ENCODE measurements at places on chromosomes 3 and 15.
A peak's percentile ranks its signal among the peaks of the same experiment; 100 is the strongest.

DNA sequence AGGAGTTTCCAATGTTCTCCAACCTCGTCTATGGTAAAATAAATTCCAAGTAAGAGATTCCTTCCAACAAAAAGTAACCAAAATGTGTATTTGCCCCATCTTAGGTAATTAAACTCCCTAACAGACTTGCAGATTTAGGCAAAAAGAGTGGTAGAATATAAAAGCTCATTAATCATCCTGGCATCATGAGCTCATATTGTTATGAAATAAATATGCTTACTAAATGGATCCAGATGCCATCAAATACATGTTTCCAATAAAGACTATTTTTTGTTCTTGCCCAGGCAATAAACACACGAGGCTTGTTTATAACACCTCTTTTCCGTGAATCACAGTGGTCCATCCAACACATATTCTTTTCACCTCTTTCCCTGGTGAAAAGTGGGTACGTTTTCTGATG, 189.4 kb downstream of the THSD4 start:
- DNase-seq: no peak

DNA sequence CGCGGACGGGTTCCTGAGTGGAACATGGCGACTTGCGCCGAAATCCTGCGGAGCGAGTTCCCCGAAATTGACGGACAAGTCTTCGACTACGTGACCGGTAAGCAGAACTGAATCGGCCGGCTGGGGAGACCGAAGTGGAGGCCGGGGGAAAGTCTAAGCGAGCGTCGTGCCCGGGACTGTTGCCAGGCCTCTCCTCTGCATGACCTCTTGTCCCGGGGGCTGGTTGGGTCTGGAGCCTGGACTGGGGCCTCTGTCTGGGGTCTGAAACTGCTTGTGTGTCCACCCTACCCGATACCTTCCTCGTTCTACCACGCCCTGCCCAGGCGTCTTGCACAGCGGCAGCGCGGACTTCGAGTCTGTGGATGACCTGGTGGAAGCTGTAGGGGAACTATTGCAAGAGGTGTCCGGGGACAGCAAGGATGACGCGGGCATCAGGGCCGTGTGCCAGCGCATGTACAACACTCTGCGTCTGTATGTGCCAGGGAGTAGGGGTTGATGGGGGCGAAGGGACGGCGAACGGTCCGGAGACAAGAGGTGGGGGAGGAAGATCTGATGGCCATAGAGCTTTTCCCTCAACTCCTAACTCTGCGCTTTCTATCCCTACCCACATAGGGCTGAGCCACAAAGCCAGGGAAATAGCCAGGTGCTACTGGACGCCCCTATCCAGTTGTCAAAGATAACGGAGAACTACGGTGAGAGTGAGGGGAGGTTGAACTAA, at the start of gene ABCF3:
TSS of gene ABCF3 (plus strand) at position 16 of the 718 bp plus-strand sequence. CDS start at position 25, 9 bp downstream.
- no peak for DNase-seq

- DNase-seq: no peak
Measured at GRCh38 chr3:8903191-8903590, 60.1 kb downstream of the RAD18 start.

GRCh38 chr3:52177701-52178042, 20.3 kb upstream of the ALAS1 start:
- DNase-seq: no peak

- DNase-seq: no peak
Measured at GRCh38 chr3:64289622-64290021, 64.4 kb upstream of the PRICKLE2 start.

- no peak for DNase-seq
Measured at GRCh38 chr3:108343491-108343890, 47.1 kb downstream of the HHLA2 start.

- DNase-seq: no peak
Measured at GRCh38 chr3:78894787-78895186, 873.0 kb downstream of the ROBO1 start.

DNA sequence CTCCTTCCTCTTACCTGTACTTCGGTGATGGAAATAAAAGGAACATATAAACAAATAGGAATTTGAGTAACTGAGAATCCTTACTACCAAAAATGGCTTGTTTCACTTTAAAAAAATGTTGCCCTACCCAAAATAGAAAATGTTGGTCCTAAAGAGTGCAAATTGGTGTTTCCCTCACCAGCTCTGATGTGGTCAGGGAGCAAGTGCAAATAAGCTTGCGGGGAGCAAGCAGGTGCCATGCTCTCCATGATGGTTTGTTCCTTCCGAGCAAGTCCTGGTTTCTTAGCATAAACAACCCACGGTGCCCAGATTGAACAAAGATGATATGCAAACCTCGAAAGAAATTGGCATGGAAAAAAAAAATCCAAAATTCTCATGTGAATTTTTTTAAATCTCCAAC, 68.8 kb downstream of the PGPEP1L start:
- DNase-seq: no peak

DNA sequence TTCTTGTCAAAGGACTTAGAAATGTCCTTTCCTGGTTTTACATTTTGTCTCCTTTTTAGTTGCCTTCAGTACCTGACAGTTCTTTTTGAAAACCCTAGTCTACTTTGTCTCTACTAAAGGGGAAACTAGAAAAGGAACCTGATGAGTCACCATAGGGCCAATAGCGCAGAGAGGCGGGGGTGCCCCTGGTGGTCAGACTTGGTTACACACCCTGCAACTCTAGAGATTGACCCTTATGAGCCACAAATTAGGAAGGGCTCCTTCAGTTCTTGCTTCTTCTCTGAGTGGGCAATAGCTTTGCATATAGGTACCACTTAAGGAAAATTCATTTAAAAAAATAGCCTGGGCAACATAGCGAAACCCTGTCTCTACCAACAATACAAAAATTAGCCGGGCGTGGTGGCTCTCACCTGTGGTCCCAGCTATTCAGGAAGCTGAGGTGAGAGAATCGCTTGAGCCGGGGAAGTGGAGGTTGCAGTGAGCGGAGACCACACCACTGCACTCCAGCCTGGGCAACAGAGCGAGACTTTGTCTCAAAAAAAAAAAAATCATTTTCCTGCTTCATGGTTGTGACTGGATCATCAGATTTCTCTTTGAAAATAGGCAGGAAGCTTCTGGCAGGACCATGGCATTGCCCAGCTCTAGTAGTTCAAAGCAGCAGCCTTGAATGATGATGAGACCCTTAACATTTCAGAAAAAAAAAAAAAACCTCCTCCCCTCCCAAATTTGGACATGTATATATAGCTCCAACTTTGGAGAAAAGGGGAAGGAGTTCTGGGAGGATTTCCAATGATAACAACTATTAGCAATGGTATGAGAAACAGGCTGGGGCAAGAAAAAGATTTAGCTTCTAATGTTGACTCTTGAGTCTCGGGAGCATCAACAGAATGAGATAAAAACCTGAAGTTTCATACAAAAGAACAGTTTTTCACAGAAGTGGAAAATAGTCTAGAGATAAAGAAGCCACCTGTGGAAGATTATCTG, 45.2 kb upstream of the RASA2 start:
- DNase-seq: peak; percentile 84

DNA sequence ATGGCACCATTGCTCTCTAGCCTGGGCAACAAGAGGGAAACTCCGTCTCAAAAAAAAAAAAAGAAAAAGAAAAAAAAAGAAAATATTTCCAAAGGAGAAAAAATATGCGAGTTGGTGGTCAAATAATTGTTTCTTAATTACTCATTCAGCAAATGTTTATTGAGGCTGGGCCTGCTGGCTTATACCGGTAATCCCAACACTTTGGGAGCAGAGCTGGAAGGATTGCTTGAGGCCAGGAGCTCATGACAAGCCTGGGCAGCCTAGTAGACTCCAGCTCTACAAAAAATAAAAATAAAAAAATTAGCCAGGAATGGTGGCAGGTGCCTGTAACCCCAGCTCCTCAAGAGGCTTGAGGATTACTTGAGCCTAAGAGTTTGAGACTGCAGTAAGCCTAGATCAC, 4.1 kb downstream of the KNL1 start:
- DNase-seq: no peak

- no peak for DNase-seq
Measured at GRCh38 chr3:136602818-136603217, 149.4 kb downstream of the STAG1 start.

- DNase-seq: no peak
Measured at GRCh38 chr3:61378311-61378710, 127.1 kb upstream of the FHIT start.

DNA sequence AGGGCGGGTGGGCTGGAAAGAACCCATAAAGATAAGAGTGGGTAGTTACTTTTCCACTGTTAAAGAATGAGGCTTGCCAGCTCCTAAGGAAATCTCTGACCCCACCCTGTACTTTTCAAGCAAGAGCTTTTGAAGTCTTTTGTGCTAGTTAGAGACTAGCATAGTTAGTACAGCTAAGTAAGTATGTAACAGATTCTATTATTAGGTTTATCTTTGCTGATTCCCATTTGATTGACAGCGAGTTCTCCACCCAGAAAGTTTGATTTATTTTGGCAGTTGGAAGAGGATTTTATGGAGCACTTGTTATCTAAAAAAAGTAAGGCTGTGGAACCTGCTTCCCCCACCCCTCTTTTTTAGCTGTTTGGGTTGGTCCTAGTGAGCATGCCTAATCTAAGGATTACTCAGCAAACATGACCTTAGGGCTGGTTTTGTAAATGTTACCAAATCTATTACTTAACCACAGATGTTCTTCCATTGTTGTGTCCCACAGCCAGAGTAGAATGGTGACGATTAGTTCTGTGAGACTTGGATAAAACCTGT, 57.6 kb downstream of the FNDC3B start:
- DNase-seq: no peak

- no peak for DNase-seq
Measured at GRCh38 chr15:48650931-48651330, 5.4 kb upstream of the FBN1 start.

DNA sequence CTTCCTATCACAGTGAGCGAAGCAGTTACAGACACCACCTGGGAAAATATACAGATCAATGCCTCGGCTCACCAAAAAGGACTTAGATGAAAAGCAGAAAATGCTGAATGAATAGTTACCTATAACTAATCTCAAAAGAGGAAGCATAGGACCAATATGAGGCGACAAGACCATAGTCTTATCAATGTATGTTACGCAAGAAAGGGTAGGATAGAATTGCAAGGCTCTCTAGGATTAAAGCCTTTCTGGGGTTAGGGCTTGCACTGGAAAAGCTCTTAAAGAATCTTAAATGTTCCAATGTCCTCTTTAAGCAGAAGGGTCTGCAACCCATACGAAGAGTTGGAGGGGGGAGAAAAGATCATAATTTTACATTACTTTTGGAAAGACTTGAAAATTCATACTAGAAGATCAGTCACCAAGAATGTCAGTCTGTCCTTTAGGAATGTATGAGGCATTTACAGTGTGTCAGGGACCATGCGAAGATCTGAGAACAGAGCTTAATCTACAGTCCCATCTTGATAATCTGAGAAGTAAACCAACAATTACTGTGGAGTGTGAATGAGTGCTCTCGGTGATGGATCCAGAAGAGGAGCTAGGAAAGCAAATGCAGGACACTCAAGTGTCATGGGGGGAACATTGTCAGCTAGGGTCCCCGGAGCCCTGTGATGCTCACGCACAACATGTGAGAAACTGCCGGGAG, 185.9 kb downstream of the GREM1 start:
- DNase-seq: no peak

GRCh38 chr15:48289628-48290027, 41.6 kb upstream of the DUT start:
- DNase-seq: no peak

DNA sequence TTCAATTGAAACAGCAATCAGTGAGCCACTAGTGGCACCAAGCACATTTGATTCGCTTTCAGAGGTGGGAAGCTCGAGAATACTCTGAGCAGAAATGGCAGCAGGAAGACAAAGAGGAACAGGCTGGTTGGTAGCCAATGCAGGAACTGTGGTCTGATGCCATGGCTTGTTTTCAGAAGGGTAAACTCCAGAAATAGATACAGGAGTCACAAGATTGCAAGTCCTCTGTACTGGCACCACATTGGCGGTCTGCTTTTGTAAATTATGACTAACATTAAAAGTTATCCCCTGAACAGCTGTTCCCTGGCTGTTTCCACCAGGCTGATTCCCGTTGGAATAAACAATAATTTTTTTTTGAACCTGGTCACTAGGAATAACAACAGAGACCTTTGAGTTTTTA, 35.5 kb downstream of the USF3 start:
- DNase-seq: no peak

DNA sequence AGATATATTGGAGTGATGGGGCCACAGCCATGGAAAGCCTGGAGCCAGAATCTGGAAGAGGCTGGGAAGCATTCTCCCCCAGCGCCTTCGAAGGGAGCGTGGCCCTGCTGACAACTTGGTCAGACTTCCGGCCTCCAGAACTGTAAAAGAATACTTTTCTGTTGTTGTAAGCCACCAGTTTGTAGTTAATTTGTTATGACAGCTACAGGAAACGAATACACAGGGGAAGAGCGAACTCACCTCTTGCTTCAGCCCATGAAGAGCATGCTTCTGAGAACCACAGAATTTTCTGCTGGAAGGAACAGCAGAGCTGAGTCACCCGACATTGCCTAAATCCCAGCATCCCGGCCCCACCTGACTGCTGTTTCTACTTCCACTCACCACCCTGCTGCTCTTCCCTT, 501.7 kb downstream of the SHQ1 start:
- DNase-seq: no peak

GRCh38 chr3:46243560-46243959, 1.3 kb downstream of the CCR3 start:
- no peak for DNase-seq

GRCh38 chr3:134704556-134704955, 53.7 kb upstream of the KY start:
- DNase-seq: no peak

DNA sequence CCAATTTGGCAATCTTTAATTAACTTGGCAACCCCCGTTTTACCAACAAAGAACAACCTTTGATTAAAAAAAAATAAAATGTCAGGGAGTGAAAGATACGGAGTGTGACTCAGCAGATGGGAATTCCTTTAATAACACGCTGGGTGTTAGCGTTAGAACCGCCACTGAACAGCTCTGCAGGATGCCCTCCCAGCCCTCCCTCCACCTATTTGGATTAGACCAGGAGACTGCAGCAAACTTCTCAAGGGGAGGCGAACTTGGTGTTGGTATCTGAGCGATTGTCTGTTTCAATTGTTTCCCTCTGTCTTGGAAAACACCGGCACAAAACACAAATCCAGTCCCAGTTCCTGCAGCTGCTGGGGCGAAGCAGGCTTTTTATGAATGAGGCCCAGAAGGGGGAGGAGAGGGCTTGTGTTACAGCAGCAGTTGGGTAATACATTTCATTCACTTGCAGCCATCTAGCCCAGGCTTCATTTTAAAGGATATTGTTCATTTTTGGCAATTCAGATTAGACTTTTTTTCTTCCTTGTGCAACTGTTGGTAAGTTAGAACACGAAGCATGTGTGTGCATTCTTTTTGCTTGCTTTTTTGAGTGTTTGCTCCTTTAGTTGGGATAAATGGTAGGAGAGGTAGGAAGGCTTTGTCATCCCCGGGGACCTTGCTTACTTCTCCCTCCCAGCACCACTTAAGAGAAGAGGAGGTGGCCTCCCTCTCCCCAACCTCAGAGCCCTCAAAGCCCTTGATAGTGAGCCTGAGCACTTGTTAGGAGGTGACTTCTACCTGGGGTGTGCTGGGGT, 152.3 kb downstream of the IGF1R start:
- DNase-seq: no peak

- DNase-seq: no peak
Measured at GRCh38 chr15:60595665-60596064, 116.7 kb upstream of the ICE2 start.
